Coronary artery (tissue), 2 donors: ENCODE measurements at places on chromosomes 5 and 9.

DNA sequence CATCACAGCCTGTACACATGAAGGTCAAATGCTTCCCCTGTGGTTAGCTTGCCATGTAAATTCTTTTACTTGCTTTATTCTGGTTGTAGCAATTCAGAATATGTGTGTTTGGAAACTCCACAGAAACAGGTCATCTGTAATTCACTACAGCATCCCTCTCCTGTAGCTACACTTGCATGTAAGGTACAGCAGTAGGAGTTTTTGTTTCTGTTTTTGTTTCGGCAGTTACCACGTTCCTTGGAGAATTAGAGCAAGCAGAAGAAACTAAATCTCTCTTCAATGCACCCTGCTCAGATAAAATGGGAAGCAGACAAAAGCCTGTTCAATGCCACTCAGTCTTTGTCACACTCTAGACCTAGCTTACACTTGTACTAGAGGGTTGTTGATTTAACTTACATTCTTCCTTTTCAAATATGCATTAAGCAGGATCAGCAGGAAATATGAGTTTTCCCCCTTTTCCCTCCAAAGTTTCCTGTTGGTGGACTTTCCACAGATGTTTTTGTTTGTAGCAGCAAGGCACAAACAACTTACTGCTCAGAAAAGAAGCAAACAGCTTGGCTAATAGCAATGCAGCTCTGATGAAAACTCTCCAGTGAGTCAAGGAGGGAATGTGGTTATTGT is 80.9 kb downstream of the YIPF5 start:
- DNase-seq, result no peak

- no peak for DNase-seq
Measured at GRCh38 chr9:79674052-79674777, 102.5 kb downstream of the TLE4 start.

DNA sequence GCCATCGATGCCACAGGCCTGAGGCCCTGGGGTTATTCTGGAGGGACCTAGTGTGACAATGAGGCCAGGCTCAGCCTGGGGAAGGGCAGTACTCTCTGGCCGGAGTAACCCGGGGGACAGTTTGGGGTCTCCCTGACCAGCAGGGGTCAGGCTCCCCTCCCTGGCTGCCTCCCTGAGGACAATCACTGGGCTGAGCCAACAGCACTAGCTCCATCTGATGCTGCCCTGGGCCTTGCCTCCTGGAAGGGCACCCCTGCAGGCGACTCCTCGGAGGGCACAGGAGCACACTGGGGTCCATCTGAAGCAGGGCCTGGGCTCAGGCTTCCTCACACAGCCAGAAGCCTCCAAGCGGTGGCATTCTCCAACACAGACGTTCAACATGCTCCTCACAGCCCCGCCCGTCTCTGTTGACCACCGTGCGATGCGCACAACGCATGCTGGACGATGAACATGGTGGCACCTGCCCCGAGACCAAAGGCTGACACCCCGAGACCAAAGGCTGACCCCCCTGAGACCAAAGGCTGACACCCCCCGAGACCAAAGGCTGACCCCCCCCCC is 68.3 kb downstream of the ADAMTS2 start:
- no peak for DNase-seq

DNA sequence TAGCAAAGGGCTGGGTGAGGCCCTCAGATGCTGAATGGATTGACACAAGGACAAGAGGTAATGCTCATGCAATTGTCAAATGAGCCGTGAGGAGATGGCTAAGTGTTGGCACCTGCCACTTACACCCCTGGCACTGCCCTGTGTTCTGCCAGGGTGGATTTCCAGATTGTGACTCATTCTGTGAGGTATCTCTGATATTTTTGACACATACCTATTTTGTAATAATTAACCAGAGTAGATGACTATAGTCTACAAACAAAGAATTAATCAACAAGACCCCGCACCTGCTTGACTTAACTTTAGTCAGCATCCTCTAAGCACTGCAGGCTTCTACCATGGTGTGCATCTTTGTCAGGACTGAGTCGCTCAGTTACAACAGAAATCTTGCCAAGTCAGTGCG is 200.8 kb downstream of the DIRAS2 start:
- no peak for DNase-seq

GRCh38 chr5:54894957-54895815 is 90.2 kb downstream of the ESM1 start:
- no peak for DNase-seq

GRCh38 chr5:98307811-98308210 is 465.7 kb upstream of the RGMB start:
- no peak for DNase-seq

DNA sequence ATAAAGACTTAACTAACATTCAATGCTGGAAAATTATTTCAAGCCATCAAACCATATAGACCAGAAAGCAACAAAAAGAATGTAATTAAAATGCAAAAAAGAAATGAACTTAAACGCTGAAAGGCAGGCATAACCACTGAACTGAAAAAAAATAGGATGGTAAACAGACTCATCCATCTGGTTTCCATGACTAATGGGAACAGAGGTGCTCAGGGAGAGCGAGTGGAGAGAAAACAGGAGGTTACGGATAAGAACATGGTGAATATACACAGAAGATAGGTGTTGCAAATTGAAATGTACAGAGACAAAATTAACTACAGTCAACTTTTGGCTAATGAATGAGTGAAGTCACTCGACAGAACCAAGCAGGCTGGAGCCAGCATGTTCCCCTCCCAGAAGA is 43.5 kb upstream of the RNF38 start:
- no peak for DNase-seq

DNA sequence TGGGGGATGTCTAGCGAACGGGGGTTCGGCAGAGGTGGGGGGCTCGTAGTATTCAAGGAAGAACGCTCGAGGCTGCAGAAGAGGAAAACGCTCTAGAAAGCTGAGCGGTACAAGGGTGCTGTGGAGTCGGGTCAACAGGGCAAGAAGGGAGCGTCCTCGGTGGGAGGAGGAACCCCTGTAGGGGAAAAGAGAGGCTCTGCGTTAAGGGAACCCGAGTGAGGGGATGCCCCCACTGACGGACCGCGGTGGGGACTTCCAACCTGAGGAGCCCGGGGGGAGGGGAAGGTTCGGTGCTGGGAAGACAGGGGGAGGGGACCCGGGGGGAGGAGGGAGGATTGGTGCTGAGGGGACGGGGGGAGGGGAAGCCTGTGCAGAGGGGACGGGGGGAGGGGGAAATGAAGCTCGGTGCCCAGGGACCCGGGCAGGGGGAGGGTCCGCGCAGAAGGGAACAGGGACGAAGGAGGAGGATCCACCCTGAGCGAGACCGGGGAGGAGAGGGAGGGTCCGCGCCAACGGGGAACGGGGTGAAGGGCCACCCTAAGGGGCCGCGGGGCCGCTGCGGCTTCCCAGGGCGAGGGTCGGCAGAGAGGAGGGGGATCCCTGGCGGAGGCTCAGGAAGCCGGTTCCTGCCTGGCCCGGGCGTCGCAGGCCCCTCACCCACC is 621 bp downstream of the NR6A1 start:
- DNase-seq, result no peak

DNA sequence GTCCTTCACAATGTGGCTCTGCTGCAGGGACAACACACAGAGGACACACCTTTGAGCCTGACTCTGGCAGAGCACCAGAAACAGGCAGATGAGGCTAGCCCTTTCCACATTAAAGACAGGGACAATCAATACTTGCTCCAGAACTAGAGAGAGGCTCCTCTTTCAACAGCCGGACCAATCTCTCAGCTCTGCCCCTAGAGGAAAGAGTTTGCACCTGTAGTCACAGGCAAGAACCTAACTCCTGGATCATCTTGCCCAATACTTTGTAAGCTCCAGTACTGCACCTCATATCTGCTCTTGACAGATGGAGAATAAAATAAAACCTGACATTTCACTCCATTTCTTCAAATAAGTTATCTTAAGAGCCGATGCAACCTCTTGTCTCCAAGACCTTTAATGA is 52.1 kb downstream of the EPB41L4A start:
- DNase-seq, result no peak

- DNase-seq, result no peak
Measured at GRCh38 chr5:23639326-23639725, 131.9 kb downstream of the PRDM9 start.

- DNase-seq, result no peak
Measured at GRCh38 chr9:95750725-95751519, 124.6 kb upstream of the ERCC6L2 start.

- DNase-seq, result no peak
Measured at GRCh38 chr5:151721812-151722391, 35.2 kb upstream of the SPARC start.

GRCh38 chr5:115295777-115296123 is 704 bp downstream of the CCDC112 start:
- DNase-seq, result no peak

GRCh38 chr5:167105941-167106340 is 1185.5 kb upstream of the WWC1 start:
- DNase-seq, result no peak

DNA sequence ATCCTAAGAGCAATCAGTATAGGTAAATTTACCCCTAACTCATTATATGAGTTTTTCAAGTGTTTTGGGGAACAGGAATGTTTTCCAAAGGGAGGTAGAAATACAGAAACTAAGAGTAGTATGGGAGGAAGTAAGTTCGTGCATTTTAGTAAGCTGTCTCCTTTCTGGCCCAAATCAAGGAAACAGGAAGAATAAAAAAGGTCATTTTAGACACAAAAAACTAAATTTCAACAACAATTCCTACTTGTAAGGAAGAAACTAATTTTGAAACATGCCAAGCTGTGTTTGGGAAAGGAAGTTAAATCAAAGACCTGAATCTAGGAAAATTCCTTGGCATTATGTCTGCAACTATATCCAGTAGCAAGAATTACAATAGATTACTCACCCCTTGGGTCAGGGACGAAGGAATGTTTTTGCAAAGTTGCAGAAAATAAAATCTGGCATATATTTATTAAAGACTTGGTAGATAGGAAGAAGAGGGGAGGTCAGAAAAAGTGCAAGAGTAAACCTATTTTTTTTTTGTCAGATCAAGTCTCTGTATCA is 6.5 kb upstream of the RPS6 start:
- DNase-seq, result no peak

- no peak for DNase-seq
Measured at GRCh38 chr9:123291736-123292135, 23.4 kb upstream of the STRBP start.
